ENCODE measurements at places on chromosomes 1 and 21. TPM values are rescaled to one million over a fixed set of nuclear protein-coding genes. Genes with fewer than 3 reads are reported as not detected.

DNA sequence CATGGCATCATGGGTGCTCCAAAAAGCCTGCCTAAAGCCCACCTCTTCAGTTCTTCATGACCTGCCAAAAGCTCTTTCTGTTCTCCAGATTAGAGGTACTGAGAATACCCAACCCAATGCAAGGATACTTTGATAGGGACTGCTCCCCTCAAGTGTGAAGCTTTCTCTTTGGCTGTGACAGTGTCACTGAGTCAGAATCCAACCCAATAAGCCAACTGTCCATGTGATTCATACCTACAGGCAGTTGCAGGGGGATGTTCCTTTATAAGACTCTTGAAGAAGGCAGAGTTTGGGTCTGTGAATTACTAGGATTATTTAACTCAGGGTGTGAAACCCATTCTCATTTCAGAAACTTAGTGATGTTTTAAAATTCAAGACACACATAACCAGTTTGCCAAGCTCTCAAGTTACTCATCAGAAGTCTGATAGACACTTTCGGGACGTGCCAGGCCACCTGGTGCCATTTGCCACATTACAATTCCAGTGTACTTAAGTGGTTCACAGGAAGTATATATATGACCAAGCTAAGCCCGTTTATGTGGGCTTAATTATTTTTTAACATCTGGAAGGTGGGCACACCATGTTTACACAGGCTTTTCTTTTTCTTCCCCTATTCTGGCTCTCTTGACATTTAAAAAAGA is 265.8 kb downstream of the NFIA start:
- H3K36me3 ChIP-seq: no peaks in the 10 kb centered on the region
- no peak for DNase-seq
- no peak overlapping the region for H3K27ac ChIP-seq
- no peaks in the 10 kb centered on the region for H3K4me1 ChIP-seq

GRCh38 chr1:27967106-27967883 is 7.5 kb downstream of the XKR8 start:
- no peaks in the 10 kb centered on the region for H3K27me3 ChIP-seq
- no peaks in the 10 kb centered on the region for H3K4me1 ChIP-seq
- no peak for DNase-seq
- H3K36me3 ChIP-seq: no peaks in the 10 kb centered on the region

The SLAMF7 gene
- 0.21 TPM for total RNA-seq

The SV2A gene
- 2.9 TPM for total RNA-seq

- H3K27me3 ChIP-seq: no peaks in the 10 kb centered on the region
- H3K36me3 ChIP-seq: no peaks in the 10 kb centered on the region
- no peak for DNase-seq
- no peak overlapping the region for H3K27ac ChIP-seq
- no peaks in the 10 kb centered on the region for H3K4me1 ChIP-seq
Observed at GRCh38 chr1:203751051-203751450, 13.9 kb upstream of the LAX1 start.

DNA sequence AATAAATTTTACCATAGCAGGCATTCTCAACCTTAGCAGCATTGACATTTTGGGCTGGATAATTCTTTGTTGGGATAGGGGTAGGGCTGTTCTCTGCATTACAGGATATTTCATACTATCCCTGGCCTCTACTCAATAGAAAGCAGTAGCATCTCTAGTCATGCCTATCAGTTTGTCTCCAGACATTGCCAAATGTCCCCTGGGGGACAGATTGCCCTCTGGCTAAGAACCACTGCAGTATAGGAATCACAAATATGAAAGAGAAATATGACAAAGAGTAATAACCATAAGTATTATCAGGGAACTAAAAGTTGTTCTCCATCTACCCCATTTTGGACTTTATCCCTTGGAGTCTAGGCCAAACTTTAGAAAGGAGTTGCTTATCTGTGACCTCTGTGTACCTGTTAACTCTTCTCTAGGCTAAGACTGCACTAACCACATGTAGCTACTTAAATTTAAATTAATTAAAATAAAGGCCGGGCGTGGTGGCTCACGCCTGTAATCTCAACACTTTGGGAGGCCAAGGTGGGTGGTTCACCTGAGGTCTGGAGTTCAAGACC is 76.1 kb downstream of the AGO3 start:
- H3K36me3 ChIP-seq: peaks cover 2% of the 10 kb centered on the region
- DNase-seq: no peak
- H3K27me3 ChIP-seq: no peaks in the 10 kb centered on the region
- H3K4me3 ChIP-seq: no peak overlapping the region
- H3K4me1 ChIP-seq: peaks cover 9% of the 10 kb centered on the region

DNA sequence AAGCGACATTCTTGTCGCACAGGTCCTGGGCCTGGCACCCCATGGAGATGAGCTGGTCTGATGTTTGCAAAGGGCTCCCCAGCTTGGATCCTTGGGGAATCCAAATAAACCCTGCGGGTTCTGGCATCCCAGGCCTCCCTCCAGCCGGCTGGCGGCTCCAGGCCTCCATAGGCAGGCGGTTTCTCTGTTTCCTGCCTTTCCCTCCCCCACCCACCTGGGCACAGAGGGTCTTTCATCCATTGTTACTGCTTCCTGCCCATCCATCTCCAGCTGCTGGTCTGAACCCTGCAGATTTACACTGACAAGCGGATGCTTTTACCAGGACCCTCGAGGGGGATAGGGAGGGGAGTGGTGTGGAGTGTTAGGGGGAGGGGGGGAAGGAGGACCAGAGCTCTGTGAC is 39.1 kb upstream of the ID3 start:
- H3K4me1 ChIP-seq: peaks cover 24% of the 10 kb centered on the region
- DNase-seq: no peak
- no peak overlapping the region for H3K4me3 ChIP-seq
- no peaks in the 10 kb centered on the region for H3K36me3 ChIP-seq
- H3K27ac ChIP-seq: peak overlapping the region; percentile 35

The ALX3 gene
- not detected for total RNA-seq

The CATSPER4 gene
- total RNA-seq: not detected

GRCh38 chr21:31659286-31659535 is 282 bp upstream of the SOD1 start:
- H3K4me1 ChIP-seq: peaks cover 17% of the 10 kb centered on the region
- peak overlapping the region; percentile 83 for H3K4me3 ChIP-seq
- peaks cover 4% of the 10 kb centered on the region for H3K36me3 ChIP-seq

DNA sequence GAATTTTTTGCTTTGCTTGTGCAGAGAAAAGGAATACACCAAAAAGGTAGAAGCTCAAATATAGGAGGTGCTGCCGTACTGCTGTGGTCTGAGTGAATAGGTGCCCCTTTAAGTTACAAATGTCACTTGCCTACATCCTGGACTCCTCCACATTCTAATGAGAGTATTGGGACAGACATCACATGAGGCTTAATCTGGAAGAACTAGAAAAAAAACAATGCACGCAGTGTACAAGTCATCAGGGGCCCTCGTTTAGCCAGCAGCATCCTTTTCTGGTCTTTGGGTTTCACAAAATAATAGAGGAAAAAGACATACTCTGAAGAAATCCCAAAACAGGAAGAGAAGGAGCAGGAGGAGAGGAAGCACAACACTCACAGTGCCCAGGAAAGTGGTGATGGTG is 89.3 kb downstream of the SLC44A5 start:
- H3K27me3 ChIP-seq: no peaks in the 10 kb centered on the region
- H3K4me3 ChIP-seq: no peak overlapping the region
- H3K4me1 ChIP-seq: no peaks in the 10 kb centered on the region
- no peak overlapping the region for H3K27ac ChIP-seq

- peaks cover 3% of the 10 kb centered on the region for H3K4me1 ChIP-seq
- no peaks in the 10 kb centered on the region for H3K27me3 ChIP-seq
- H3K27ac ChIP-seq: no peak overlapping the region
- H3K36me3 ChIP-seq: no peaks in the 10 kb centered on the region
- no peak for DNase-seq
Observed at GRCh38 chr1:40625476-40626382, 39.8 kb downstream of the RIMS3 start.

- peak overlapping the region; percentile 86 for H3K27ac ChIP-seq
- H3K27me3 ChIP-seq: no peaks in the 10 kb centered on the region
- DNase-seq: no peak
- H3K4me1 ChIP-seq: peaks cover 21% of the 10 kb centered on the region
Observed at GRCh38 chr1:218499011-218499691, 154.0 kb downstream of the TGFB2 start.

The S100A5 gene
- total RNA-seq: 0.72 TPM

Measured in Panc1 (cell line).